ENCODE measurements at places on chromosomes 6 and 20.
A peak's percentile ranks its signal among the peaks of the same experiment; 100 is the strongest.

DNA sequence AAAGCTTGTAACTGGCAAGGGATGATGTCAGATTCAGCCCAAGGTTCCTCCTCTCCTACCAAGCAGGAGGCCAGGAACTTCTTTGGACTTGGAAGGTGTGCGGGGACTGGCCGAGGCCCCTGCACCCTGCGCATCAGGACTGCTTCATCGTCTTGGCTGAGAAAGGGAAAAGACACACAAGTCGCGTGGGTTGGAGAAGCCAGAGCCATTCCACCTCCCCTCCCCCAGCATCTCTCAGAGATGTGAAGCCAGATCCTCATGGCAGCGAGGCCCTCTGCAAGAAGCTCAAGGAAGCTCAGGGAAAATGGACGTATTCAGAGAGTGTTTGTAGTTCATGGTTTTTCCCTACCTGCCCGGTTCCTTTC, 14.4 kb downstream of the TNFAIP3 start:
- DNase-seq = no peak

- DNase-seq = peak; percentile 21
Measured at GRCh38 chr6:70884074-70884983, 72.5 kb downstream of the B3GAT2 start.

DNA sequence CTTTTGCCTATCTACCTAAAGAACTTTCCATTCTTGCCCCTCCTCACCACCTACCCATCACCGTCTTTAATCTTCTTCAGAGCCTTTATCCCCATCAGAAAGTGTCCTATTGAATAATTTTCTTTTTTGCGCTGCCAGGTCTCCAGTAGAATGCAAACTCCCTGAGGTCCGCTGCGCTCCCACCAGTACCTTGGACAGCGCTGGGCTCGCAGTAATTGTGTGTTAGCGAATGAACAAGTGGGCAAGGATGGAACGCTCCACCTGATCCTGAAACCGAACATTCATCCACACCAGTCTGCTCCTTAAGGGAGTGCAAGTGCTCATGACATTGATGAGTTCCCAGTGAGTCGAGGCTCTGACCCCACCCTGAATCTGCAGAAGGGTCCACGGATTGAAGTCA, 391.2 kb downstream of the CDH26 start:
- no peak for DNase-seq

DNA sequence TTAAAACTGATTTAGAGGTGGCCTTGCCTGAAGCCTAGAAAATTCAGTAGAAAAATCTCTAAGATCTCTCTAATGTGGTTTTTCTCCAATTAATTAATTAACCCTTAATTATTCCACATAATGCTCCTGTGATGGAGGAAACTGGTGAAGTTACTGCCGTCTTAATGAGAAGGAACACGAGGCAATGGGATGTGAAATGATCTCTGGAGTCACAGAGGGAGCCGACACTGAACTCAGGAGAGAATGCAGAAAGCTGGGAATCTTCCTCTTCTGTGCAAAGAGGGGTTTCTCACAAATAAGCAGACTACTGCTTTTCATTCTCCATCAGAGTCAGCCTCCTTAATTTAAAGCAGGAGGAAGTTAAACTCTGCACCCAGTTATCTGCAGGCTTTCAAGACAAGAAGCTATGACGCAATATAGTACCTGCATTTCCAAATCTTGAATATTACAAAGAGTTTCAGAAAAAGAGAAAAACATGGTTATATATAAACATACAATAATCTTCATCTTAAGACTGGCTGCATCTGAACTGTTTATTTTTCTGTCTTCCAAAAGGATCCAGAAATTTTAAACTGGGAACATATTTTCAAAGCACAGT, 18.1 kb upstream of the SNRPB2 start:
- DNase-seq = no peak

DNA sequence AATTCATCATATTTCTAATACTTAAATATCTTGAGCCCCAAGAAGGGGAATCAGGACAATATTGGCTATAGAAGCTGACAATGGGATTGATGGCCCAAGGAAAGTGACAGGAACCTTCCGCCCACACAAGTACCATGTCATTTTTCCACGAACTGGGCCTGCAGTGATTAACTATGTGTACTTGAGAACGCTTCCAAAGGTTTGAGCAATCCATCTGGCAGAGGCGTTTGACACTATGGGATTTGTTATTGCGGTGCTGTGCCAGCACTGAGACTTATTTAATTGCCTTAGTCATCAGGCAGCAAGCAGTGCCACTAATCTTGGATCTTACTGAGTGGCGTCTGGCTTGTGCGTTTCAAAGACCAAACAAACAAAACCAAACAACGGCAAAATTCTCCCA, 135.6 kb upstream of the UST start:
- DNase-seq = no peak

DNA sequence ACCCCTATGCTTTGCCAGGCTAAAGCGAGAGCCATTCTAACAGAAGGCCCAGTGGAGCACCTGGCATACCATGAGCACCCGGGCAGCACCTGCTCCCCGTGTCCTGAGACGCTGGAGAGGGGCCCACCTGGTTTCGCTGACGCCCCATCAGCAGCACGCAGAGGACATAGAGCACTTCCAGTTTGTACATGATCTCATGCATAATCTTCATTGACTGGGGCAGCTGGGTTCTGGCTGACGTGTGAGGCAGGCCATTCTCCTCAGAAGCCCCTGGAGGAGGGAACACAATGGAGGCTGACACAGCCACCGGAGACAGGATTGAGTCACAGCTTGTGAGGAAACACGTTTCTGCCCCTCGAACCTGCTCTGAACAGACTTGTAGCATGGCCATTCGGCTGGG, 65.4 kb downstream of the MYH7B start:
- no peak for DNase-seq

- DNase-seq = peak; percentile 69
Measured at GRCh38 chr20:3218307-3218988, 9.2 kb downstream of the ITPA start.

- DNase-seq = no peak
Measured at GRCh38 chr6:126461045-126461444, 121.1 kb downstream of the CENPW start.

DNA sequence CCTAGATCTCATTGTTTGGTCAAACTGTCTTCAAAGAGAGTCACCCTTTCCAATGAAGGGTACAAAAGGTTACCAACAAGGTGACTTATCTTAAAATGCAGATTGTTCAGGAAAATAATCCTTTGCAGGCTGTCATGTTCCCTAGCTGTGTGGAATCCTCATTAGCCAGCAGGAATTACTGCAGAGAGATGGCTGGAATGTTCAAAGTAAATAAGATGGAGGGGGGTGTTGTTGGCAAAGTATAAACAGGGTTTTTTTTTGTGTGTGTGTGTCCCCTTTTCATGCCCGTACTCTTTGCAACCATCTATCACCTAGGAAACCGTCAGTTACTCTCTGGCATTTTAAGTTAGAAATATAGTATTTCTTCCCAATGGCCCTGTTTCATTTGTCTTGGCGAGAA, 6.5 kb downstream of the NEDD9 start:
- DNase-seq = no peak

- DNase-seq = no peak
Measured at GRCh38 chr6:90874931-90875330, 288.1 kb upstream of the MAP3K7 start.

DNA sequence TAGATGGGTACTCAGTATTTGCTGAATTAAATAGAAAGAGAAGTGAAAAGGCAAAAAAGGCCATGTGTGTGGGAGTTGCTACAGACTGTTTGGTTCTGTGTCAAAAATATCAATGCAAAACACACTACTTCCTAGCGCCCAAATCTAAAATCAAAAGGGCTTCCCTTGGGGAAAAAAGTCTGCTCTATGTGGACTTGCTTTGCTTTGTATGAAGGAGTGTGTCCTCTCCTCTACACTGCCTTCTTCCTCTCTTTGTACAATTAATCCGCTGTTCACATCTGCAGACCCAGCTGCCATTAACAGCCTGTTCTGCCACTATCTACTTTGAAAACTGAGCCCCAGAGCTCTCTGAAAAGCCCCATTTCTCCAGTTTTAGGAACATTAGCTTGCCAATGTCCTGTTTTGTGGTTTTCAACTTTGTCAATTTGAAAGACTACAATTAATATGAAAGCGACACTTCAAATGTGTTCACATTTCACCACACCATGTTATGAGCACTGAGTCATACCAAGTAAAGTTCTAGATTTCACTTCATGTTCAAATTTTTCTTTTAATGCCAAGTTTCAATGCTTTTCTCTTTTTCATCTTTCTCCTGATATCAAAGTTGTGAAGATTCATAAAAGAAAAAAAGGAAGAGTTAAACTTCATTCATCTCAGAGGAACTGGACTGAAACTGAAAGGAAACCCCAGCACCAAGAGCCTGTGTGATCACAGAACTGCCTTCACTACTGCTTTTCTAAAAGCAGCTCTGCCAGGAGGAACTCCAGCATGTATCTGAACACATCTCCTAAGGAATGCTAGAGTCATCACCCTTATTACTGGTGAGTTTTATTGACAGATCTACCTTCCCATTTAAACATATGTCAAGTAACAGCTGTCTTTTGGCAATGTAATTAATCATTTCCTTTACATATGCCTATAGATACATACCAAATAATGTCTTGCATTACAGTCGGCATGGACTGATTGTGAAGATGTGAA, 102.6 kb downstream of the KIF13A start:
- DNase-seq = no peak

GRCh38 chr6:25218346-25218745, 60.8 kb upstream of the CARMIL1 start:
- no peak for DNase-seq

GRCh38 chr6:130138116-130138908, 84.4 kb downstream of the SAMD3 start:
- no peak for DNase-seq

DNA sequence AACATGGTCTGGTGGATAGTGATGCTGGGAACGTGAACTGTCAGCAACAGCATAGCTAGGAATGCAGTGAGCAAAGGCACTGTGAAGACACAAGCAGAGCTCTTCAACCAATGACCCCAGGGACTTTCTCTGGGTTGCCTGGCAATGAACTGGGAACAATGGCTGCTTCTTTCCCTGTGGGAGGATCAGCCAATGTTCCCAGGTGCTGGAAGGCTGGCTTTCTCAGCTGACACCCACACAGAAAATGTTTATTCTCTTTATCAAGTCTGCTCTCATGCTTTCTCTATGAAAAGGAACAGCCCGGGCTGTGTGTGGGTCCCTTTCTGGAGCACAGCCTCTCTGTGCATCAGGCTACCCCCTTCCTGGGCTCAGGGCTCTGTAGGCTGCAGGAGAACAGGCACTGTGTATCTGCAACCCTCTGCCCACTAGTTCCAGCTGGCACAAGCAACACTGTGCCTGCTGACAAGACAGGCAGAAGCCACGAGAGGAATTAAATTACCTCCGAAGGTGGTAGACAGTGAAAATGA, 54.2 kb downstream of the HFE start:
- DNase-seq = no peak

DNA sequence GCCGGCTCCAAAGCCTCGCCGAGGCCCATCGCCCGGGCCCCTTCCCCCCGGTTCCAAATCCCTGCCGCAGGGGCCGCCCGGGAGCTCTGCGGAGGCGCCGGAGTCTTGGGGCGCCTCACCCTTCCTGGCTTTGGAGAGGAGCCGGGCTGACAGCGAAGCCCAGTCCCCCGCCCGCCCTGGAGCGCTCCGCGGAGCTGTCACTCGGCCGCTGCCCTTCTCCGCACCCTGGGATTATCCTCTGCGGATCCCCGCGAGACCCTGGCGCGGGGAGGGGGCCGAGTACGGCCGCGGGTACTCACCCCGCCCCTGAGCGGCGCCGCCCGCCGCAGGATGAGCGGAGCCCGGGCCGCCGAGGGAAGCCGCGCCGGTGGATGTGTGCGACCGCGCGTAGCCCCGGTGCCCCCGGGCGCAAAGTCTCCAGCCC, 343 bp downstream of the SNAP91 start:
- no peak for DNase-seq

DNA sequence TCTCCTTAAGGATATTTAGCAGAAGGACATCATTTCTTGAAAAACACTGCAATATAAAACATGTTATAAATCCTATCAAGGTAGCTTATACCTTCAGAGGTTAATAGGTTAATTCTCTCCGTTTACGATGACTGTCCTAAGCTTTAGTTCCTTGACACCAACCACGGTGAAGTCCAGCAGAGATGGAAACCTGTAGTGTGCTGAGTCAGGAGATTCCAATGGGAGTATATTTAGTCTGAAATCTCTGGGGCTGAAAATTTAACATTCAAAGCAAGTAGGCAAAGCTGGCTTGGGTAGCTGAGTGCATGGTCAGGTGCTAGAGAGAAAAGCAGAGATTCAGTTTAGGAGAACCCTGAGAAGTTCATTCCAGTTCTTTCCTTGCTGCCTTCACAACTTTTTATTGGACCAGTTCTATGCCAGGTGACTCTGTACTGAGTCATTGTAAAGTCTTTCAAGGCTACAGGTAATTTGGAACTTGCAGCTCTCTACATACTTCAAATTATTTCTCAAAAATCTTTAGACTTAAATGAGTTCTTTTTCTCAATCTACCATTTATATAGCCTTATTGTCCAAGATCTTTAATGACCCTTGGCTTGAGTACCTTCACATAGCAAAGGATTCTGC, 1009.4 kb upstream of the FLRT3 start:
- DNase-seq = no peak

GRCh38 chr6:11705069-11705468, 73.5 kb downstream of the ADTRP start:
- DNase-seq = no peak

- no peak for DNase-seq
Measured at GRCh38 chr6:16625291-16626265, 135.7 kb downstream of the ATXN1 start.

DNA sequence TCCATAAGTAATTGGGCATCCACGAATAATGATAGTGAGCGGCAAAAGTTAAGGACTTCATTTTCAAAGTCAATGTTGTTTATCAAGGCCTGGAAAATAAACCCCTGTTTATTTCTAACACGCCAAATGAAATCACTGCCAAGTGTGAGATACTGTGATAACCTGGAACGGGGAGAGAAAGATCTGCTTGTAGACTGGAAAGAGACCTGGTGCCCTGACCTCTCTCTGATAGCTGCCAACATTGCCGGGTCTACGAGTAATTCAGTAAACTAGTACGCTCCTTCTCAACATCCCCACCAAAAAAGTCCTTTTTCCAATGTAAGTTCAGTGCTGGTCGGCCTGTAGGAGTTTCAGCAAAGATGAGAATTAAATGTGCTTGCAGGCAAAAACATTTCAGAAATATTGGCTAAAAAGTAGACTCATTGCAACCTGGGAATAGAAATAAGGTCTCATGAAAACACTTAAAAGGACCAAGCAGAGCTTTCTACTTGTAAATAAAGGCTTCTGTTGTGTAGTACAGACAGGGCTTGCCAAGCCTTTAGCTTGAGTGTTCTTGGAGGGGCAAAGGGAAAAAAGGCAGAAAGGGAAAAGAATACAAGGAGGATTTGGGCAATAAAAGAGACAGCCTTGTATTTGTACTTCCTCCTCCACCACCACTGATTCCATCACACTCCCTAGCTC, 43.9 kb downstream of the PDE7B start:
- DNase-seq = no peak

All from stimulated activated naive CD4-positive, alpha-beta T cell treated with Interleukin-2 at 50 U/mL for 16 hours (primary cell).